ENCODE measurements at places on chromosomes 7 and 10.

DNA sequence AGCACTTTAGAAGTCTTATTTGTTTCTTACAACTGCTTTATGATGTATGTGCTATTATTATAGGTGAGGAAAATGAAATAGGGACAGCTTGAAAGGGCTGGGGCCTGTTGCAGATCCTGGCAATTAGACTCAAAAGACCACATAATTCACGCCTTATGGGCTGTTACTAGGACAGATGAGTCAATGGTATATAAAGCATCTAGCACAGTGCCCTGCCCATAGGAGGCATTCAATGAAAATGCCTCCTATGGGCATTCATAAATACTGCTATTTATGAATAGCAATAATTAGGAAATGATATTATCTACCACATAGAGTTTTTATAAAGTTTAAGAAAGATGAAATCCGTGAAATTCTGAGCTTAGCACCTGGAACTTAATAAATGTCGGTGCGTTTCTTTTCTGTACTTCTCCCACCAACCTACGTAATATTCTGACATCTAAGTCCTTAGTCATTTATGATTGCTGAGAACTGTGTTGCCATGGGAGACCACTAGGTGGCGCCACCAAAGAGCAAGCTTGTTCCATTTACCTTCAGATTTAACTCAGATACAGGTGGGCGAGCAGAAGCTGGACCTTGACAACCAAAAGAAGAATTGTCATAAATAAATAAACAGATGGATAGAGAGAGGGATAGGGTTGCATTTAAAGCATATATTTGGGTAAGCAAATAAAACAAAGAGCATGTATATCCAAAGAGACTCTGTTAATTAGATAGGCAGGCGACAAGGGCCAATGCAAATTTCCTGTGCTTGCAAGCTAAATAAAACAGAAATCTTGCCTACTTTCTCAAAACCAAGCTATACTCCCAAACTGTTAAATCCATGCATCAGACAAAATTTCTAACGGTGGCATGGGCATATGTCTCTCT lies 699.9 kb downstream of the INHBA start:
- no peak for DNase-seq

GRCh38 chr10:75180592-75180991 lies 30.0 kb upstream of the VDAC2 start:
- no peak for DNase-seq

DNA sequence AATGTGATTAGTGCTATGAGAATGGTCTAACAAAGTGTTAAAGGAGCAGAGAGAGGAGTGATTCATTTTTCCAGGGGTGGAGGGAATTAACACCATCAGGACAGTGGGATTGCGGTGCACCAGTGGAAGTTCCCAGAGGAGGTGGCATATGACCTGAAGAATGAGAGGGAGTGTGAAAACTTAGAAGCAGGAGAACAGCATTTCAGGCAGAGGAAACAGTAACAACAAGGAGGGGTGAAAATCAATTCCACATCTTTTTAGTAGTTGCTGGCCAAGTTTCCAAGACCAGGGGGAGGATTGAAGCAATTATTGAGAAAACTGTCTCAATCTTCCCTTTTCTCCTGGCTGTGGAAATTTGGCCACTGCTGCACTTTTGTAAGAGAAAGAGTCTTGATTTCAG lies 23.7 kb upstream of the CCDC172 start:
- no peak for DNase-seq

DNA sequence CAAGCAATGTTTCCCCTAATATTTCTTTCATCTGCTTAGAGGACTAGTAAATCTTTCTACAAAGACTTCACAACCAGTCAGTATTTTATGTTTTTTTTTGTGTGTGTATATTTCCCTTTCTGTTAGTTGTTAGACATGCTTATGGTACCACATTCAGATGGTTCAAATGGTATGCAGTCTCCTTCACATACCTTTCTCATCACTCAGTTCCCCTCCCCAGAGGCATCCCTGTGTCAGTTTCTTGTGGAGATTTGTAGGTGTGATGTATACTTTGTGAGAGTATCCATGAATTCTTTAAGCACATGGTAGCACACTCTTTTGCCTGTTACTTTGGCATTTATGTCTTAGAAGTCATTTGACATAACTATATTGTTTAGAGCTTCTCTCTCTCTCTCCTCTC lies 4.4 kb downstream of the ZNF485 start:
- DNase-seq: no peak

DNA sequence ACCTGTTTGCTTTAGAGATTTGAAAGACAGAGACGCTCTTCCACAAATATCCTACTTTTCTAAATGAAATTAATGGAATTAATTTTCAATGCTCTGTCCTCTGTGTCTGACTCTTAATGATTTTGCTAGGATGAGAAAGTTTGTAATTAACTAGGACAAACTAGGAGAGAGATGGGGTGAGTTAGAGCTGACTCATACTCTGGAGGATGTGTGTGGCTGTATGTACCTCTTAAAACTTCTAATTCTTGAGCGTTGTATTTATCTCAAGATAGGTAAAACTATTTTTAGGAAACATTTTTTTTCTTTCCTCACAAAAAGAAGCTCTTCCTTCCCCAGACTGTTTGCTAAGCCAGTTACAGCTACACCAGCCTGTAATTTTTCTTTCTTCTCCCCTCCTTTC lies 178.8 kb upstream of the ANKRD30A start:
- no peak for DNase-seq

- DNase-seq: no peak
Observed at GRCh38 chr10:70479165-70479581, 606 bp downstream of the PALD1 start.

DNA sequence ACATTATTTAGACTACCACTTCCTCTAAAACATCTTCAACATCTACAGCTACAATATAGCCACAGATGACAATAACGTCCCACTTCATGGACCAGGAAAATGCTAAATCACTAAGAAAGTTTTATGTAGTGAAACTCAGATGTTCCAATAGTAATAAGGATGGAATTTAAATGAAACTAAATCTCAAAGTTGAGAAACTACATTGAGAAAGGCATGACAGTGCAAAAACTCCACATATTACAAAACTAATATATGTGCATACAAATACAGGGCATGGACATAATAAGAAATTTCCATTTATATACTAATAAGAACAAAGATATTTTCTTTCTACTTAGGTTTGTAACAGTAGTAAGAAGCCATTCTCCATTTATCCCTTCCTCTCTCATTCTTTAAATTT lies 31.1 kb downstream of the POT1 start:
- no peak for DNase-seq

GRCh38 chr10:119658274-119658673 lies 7.1 kb downstream of the BAG3 start:
- peak; percentile 74 for DNase-seq

- DNase-seq: no peak
Observed at GRCh38 chr7:157547611-157548010, 210.8 kb downstream of the DNAJB6 start.
